ENCODE measurements at places on chromosomes 6 and 20. TPM values are rescaled to one million over a fixed set of nuclear protein-coding genes. Genes with fewer than 3 reads are reported as not detected.

DNA sequence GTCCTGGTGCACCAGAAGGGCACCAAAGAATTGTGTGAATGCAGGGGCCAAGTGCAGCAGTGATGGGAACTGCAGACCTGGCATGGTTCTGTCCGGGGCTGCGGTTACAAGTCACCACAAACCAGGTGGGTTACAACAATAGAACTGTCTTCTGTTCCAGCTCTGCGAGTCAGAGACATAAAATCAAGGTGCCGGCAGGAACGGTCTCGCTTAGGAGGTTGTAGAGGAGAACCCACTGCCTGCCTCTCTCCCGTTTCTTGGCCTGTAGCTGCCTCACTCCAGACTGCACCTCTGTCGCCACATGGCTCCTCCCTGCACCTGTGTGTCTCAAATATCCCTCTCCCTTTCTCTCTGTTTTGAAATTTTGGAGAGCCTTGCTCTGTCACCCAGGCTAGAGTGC is 143.3 kb downstream of the TAF4 start:
- DNase-seq, result no peak

GRCh38 chr6:16319813-16320532 is 81.6 kb downstream of the GMPR start:
- no peak for DNase-seq

GRCh38 chr6:114537977-114538376 is 195.2 kb upstream of the HS3ST5 start:
- DNase-seq, result no peak

DNA sequence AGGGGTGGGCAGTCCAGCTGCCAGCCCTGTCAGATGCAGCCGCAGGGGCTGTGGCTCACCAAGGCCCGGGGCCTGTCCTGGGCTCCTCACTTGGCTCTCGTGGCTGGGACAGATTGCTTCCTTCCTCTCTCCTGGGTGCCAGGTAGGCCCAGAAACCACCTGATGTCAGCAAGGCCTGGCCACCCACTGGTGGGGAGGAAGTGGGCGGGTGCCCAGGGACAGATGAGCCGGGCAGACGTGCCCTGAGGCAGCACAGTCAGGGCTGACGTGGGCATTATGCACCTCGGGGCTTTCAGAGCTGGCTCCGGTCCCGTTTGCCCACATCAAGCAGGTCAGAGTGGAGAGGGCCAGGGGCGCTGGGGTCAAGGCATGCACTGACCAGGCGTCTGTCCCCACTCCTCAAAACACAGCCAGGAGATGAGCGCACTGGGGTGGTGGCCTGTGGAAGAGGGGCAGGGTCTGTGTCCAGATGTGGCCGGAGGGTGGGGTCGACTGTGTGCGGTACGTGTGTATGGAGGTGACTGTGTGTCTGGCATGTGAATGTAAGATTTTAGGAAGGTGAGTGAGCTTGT is 133.2 kb upstream of the PTPN1 start:
- no peak for DNase-seq

DNA sequence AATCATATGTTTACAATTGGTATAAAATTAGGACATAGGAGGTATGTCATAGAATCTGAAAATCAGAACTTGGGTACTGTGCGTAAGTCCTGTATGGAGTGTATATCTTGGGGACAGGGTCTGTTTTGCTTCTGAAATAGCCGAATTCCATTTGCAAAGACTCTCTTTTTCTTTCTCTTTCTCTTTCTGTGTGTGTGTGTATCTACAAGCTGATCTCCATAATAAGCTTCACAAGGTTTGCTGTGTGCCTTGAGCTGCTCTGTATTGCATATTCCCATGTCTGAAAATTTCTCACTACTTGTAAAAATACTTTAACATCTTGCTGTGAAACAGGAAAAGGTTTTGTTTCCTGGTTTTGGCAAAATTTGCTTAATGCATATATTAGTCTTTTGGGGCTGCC is 29.5 kb downstream of the STX11 start:
- DNase-seq, result no peak

DNA sequence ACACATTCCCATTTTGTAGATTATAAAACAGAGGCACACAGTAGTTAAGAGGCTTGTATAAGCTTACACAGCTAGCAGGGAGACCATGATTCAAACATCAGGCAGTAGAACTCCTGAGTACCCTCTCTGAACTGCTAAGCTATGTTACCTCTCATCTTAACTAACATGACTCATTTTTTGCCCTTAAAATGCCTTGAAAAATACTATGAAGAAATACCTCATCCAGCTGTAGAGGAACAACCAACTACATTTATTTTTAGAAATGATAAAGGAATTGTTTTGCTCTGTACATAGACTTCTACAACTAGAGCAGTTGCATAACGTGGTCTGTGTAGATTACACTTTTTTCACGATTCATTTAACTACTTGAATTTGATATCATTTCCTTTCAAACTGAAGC is 102.1 kb downstream of the FLRT3 start:
- no peak for DNase-seq

GGT7 gene
- total RNA-seq, result 42.0 TPM

FABP7 gene
- total RNA-seq, result not detected

FBXO30 gene
- 17.1 TPM for total RNA-seq

DNA sequence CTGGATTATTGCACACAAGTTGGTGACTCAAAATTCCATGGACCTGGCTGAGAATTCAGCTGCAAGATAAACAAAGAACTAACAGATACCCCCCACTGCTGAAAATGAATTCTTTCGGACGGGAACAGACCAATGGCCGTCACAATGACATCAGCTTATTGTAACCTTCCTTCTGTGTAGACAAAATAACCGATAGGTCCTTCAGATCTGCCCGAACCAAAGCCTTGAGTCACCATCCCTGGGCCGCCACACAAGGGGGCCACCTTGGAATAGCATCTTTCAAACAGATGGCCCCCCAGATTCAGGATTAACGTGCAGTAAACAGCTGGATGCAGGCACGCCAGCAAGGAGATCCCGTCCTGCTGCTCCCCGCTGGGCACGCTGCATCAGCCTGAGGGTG is 214.0 kb upstream of the EXOC2 start:
- no peak for DNase-seq

GRCh38 chr20:46132705-46133120 is 14.6 kb downstream of the CD40 start:
- peak; percentile 81 for DNase-seq

EMILIN3 gene
- total RNA-seq, result 0.51 TPM

- no peak for DNase-seq
Measured at GRCh38 chr6:28633445-28634215, 107.9 kb downstream of the GPX5 start.

DNA sequence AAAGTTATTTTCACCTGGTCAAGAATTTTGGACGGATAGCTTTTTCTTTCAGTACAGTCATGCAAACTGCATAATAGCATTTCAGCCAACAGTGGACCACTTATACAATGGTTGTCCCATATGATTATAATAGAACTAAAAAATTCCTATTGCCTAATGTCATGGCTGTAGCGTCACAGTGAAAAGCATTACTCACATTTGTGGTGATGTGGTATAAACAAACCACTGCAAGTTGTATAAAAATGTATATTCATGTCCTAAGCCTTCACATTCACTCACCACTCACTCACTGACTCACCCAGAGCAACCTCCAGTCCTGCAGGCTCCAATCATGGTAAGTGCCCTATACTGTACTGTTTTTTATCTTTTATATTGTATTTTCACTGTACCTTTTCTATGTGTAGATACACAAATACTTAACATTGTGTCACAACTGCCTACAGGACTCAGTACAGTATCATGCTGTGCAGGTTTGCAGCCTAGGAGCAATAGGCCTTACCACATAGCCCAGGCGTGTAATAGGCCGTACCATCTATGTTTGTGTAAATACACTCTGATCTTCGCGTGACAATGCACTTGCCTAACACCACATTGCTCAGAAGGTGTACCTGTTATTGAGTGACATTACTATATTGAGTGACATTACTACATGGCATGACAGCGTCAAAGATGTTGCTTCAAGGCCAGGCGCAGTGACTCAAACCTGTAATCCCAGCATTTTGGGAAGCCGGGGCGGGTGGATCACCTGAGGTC is 17.9 kb downstream of the ABHD12 start:
- no peak for DNase-seq
